ENCODE measurements at places on chromosomes 3 and 15. TPM values are rescaled to one million over a fixed set of nuclear protein-coding genes. Genes with fewer than 3 reads are reported as not detected.

- H3K4me1 ChIP-seq = peaks cover 29% of the 10 kb centered on the region
- no peaks in the 10 kb centered on the region for H3K27me3 ChIP-seq
- H3K36me3 ChIP-seq = no peaks in the 10 kb centered on the region
- DNase-seq = peak; percentile 88
- H3K4me3 ChIP-seq = peak overlapping the region; percentile 23
These were observed 72.5 kb downstream of the TM2D3 start for GRCh38 chr15:101579631-101580163.

Gene ZNF501
- total RNA-seq = not detected

- peaks cover 8% of the 10 kb centered on the region for H3K4me1 ChIP-seq
- DNase-seq = no peak
- no peak overlapping the region for H3K4me3 ChIP-seq
These were observed 19.5 kb downstream of the TBL1XR1 start for GRCh38 chr3:177177749-177178221.

Gene EPHB1
- 0.92 TPM for total RNA-seq

GRCh38 chr15:83582381-83582780 lies 71.5 kb upstream of the ADAMTSL3 start:
- H3K27ac ChIP-seq = no peak overlapping the region
- no peaks in the 10 kb centered on the region for H3K36me3 ChIP-seq
- DNase-seq = no peak
- no peak overlapping the region for H3K4me3 ChIP-seq
- H3K27me3 ChIP-seq = no peaks in the 10 kb centered on the region
- H3K4me1 ChIP-seq = no peaks in the 10 kb centered on the region

DNA sequence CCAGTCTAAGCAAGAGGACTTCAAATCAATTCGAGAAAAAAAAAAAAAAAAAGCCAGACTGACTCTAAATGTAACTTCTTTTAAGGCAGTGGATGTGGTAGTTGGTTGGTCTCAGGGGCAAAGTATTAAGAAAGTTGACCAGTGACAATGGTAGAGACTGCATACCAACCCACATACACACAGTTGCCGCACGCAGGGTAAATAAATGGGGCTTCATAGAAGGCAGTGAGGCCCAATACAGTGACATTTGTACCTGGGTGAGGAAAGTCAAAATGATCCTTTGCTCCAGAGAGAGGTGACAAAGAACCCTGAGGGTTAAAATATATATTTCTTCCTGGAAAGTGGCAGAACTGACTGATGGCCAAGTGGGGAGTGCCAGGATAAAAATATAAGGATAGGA lies 100.8 kb upstream of the MEX3B start:
- peaks cover 18% of the 10 kb centered on the region for H3K4me1 ChIP-seq
- peaks cover 7% of the 10 kb centered on the region for H3K36me3 ChIP-seq
- no peaks in the 10 kb centered on the region for H3K27me3 ChIP-seq
- DNase-seq = no peak
- no peak overlapping the region for H3K4me3 ChIP-seq
- H3K27ac ChIP-seq = peak overlapping the region; percentile 5

- no peak for DNase-seq
- no peaks in the 10 kb centered on the region for H3K4me1 ChIP-seq
- H3K4me3 ChIP-seq = no peak overlapping the region
- no peaks in the 10 kb centered on the region for H3K36me3 ChIP-seq
These were observed 202.6 kb upstream of the ATP10A start for GRCh38 chr15:26065723-26066122.

- H3K4me1 ChIP-seq = peaks cover 8% of the 10 kb centered on the region
- peaks cover 34% of the 10 kb centered on the region for H3K36me3 ChIP-seq
- H3K27me3 ChIP-seq = no peaks in the 10 kb centered on the region
These were observed 1.4 kb downstream of the CDAN1 start for GRCh38 chr15:42735382-42736165.

- H3K36me3 ChIP-seq = no peaks in the 10 kb centered on the region
- H3K27ac ChIP-seq = no peak overlapping the region
- no peak for DNase-seq
- H3K4me1 ChIP-seq = peaks cover 16% of the 10 kb centered on the region
These were observed 92.9 kb downstream of the GPR156 start for GRCh38 chr3:120192159-120192558.
